ENCODE measurements at places on chromosomes 11 and 22.

- DNase-seq = no peak
Measured at GRCh38 chr22:40007853-40008710, 13.3 kb downstream of the FAM83F start.

GRCh38 chr11:73277467-73277866 lies 5.3 kb downstream of the P2RY6 start:
- DNase-seq = no peak

DNA sequence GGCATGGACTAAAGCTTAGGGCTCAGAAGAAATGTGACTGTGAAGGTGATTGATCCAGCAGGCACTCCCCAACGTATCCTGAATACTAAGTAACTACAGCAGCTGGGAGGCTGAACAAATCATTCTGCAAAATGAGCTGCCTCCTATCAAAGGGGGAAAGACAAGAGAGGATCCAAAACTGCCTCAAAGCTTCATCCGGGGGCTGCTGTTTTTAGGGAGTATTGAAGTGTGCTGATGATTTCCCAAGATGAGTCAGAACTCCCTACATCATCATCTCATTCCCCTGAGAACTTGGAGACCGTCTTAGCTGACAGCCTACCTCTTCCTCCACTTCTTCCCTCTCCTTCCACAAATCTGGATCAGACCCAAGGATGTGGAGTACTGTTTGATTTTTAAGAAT lies 108.4 kb upstream of the GRAMD1B start:
- no peak for DNase-seq

GRCh38 chr11:8715501-8715900 lies 32.9 kb downstream of the RPL27A start:
- no peak for DNase-seq

DNA sequence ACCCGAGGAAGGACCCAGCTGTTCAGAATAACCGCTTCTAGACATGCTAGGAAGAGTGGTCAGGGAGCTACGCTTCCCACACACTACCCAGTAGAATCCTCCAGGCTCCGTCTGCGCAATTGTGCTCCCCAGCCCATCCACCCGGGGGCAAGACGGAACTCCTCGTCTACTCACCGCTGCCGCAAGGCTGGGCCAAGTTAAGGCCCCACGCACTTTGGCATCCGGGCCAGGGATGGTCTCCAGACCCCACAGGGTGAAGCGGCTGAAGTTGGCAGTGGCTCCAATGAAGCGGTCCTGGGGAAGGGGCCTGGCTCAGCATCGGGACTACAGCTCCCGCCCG lies 757 bp downstream of the RNASEH2C start:
- no peak for DNase-seq

DNA sequence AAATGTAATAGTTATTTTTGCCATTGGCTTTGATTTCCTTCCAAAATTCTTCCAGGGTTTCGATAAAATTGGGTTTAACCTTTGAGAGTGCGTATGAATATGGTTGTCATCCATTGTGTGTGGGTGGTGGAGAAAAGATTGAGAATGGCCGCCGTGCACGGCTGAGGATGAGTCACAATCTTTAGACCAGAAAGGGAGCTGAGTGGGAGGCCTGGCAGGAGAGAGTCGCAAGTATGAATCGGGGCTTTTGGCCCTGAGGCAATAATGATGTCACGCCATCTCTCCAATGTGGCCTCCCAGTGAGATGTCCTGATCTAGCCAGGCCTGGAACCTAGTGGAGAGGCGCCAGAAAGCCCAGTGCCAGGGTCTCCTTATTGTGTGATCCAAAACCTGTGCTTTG lies 33.1 kb upstream of the SMPD1 start:
- no peak for DNase-seq

GRCh38 chr22:22593964-22594656 lies 35.0 kb upstream of the PRAME start:
- DNase-seq = no peak

GRCh38 chr11:69510471-69511357 lies 29.3 kb downstream of the LINC01488 start:
- no peak for DNase-seq

DNA sequence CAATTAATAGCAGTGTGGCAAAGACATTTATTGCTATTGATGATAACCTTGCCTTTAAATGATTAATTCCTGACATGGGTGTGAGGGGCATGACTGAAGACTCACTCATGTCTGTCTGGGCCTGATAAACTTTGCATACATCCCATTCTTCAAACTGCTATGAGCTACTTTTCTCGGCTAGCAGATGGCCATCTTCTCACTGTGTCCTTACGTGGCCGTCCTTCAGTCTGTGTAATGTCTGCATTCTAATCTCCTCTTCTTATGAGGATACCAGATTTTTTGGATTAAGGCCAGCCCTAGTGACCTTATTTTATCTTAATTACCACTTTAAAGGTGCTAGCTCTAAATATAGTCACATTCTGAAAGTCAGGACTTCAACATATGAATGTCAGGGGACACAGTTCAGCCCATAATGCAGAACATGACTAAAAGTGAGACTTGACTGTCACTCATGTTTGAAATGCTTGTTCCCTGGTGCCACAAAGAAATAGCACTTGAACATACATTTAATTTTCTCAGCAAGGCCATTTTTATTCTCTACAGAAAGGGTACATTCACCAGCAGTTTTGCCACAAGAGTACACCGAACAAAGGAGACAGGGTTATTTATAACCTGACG lies 32.3 kb downstream of the OR10A6 start:
- DNase-seq = no peak

- DNase-seq = no peak
Measured at GRCh38 chr22:29625090-29625825, 21.8 kb downstream of the NF2 start.

GRCh38 chr11:33829430-33830141 lies 55.3 kb upstream of the FBXO3 start:
- DNase-seq = peak; percentile 55

DNA sequence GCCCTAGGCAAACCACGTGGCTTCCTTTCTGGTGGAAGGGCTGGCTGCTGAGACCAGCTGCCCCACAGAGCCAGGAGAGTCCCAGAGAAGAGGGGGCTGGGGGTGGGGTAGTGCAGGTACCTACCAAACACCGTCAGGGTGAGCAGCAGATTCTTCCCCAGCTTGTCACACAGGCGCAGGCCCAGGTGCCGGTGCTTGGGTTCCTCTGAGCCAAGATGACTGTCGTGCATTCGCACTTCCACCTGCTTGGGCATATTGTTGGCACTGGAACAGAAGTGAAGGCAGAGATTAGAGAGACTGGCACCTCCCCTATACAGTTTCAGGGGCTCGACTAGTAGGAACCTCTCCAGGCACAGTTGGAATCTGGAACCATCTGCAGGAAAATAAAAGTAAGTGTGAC lies 102.1 kb downstream of the SLC1A2 start:
- DNase-seq = no peak

DNA sequence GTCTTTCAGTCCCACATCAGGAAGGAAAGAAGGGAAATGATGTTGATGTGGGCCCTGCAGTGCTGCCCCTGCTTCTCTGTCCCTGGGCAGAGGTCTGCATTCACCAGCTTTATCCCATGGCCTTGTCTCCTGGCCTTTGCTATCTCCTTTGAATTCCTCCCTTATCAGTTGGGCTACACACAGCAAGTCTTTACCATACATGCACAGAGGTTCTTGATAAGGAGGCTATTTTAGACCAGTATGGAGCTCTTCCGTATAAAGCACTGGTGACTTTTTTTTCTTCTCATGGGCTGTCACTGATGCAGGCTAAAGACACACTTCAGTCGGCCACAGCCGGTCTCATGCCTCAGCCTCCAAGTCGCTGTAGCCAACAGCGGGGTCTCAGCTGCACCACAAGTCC lies 20.2 kb downstream of the MYO18B start:
- no peak for DNase-seq

DNA sequence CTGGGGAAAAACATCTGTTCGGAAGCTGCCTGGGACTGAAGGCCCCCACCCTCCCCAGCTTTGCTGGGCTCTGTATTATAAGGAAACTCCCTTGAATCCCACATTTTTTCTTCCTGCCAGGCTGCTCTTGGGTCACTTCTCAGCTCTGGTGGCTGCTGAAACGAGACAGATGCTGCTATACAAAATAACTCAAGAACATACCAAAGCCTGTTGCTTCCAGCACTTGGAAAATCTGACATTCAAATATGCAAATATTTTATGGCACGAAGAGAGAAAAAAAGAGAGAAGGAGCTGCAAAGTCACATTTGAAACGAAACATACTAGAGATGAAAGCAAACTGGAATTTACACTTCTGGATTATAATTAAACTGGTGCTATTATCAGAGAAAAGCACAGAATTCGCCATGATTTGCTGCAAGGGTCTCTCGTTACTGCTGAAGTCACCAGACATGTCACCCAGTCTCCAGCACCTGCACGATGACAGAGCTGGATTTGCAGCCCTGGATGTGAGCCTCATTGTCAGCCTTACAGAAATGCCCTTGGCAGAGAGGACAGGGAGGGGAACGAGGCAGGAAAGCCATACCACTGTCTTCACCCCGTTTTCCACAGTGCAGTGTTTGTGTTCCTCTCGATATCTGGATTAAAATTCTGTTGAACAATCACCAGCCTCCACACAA lies 47.9 kb upstream of the IGSF9B start:
- DNase-seq = no peak

- no peak for DNase-seq
Measured at GRCh38 chr22:47401976-47402770, 639.7 kb downstream of the TBC1D22A start.

DNA sequence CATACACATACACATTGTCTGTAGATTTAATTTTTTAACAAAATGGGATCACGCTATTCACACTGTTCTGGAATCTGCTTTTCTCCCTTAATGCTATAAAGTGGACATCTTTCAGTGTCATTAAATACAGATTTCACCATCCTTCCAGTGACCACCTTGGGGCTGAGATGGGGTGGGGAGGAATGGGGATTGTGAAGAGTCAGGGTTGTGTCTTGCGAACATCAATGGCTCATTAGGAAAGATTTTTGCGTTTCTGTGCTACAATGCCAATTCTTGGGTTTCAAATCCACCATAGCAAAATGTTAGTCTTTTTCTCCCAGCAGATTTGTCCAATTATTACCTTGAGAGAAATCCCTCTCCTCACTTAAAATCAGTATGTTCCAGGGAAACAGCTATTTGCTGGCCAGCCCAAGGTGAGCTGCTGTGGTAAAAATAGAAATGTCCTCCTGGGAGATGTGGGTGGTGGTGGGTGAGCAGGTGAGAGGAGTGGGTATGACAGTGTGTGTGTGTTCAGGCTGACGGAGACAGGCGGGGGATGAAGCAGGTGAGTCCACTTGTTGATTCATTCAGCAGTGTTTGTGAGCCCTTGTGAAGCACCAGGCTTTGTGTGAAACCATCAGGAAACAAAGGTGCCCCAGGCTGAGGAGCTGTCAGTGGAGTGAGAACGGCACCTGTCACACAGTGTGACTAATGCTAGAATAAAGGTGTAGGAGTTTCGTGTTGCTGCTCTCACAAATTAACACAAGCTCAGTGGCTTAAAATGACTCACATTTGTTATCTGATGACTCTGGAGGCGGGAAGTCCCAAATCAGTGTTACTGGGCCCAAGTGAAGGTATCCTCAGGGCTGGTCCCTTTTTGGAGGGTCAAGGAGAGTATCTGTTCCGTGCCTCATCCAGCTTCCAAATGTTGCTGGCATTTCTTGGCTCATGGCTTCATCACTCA lies 1.7 kb upstream of the CBX6 start:
- DNase-seq = peak; percentile 55

GRCh38 chr22:23714596-23715578 lies 24.1 kb downstream of the RGL4 start:
- DNase-seq = no peak

DNA sequence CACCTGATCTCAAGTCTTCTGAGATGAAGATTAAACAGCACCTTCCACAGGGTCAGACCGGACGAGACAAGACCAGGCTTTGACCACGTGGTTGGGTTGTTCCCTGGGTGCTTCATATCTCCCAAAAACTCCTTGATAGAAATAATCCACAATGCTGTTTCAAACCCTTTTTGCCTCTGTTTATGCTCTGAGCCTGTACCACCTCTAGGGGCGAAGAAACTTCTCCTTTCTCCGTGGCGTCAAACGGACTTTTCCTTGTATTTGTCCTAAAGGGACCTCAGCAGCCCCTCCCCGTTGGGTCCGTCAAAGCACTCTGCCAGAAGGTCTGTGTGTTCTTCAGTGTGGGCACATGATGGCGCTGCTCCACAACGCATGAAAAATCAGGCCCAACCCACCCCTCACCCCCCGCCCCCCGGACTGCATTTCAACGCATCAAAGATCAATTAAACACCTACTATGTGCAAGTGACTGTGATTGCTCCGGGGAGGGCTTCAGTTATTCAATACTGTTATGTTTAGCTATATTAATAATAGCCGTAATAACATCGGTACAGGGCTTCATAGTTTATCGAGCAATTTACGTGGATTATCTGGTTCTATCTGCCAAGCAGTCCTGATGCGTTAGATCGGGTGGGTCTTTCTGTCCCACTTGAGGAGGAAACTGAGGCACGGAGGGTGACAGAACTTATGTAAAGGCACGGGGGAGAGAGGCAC lies 17.3 kb upstream of the EIF3D start:
- peak; percentile 23 for DNase-seq

DNA sequence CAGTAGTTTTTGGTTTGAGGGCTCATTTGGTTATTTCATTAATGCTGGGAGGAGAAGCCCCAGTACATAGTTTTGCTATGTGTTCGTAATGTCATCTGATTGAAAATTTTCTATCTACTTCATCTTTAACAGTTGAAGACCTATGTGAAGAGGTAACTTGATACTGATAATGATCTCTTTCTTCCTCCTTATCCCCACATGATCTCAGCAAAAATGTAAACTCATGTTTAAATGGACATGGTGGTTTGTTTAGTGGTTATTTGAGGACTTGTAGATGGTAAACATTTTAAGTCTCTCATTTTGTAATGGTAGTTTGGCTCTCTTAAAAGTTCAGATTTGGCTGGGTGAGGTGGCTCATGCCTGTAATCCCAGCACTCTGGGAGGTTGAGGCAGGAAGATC lies 53.7 kb upstream of the SPTBN2 start:
- DNase-seq = no peak

DNA sequence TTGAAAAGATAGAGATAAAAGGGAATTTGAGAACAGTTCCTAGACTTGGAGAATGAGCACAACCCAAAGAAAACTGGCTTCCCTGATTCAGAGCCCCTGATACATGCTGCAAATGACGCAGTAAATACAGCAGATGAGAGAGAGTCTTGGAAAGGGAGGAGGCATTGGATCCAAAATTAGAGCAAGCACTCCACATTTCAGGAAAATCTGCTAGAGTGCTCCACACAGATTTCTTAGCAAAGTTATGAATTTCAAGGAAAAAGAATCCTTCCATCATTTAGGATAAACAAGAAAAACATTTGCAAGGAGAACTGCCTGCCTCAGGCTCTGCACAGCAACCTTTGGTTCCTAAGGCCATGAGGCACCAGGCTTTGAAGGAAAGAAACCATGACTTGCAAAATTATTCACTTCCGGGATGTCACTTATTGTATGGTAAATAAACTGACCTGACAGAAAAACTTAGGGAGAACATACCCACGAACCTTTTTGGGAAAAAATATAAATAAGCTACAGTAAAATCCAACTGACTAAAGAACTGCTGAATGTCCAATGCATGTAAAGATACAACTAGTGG lies 89.8 kb upstream of the RTL6 start:
- no peak for DNase-seq

DNA sequence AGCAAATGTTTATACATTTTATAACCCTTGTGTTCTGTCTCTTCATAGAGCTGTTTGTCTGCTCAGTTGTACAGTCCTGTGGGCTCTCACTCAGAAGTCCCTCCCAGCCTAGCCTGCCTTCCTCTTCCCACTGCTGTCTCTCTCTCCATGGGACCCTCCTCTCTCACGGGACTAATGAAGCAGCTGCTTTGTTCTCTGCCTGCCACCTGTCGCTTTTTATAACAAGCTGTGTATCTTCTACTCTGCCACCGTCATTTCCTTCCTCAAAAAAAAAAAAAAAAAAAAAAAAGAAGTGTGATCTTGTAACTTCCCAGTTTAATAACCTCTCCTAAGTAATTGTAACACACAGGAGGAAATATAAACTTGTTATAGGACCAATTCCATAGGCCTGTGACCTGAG lies 92.2 kb upstream of the ALKBH3 start:
- no peak for DNase-seq
